ENCODE measurements at places on chromosomes 1 and 21.

DNA sequence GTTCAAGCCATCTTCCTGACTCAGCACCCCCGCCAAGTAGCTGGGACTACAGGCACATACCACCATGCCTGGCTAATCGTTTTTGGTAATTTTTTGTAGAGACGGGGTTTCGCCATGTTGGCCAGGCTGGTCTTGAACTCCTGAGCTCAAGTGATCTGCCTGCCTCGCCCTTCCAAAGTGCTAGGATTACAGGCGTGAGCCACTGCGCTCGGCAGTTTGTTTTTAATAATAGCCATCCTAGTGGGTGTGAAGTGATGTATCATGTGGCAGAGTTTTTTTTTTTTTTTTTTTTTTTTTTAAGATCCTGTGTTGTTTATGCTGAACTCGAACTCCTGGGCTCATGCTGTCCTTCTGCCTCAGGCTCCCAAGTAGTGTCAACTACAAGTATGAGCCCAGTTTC, 51.8 kb downstream of the SPEN start:
- DNase-seq: no peak

- DNase-seq: no peak
Measured at GRCh38 chr21:40684726-40685125, 162.2 kb downstream of the DSCAM start.

DNA sequence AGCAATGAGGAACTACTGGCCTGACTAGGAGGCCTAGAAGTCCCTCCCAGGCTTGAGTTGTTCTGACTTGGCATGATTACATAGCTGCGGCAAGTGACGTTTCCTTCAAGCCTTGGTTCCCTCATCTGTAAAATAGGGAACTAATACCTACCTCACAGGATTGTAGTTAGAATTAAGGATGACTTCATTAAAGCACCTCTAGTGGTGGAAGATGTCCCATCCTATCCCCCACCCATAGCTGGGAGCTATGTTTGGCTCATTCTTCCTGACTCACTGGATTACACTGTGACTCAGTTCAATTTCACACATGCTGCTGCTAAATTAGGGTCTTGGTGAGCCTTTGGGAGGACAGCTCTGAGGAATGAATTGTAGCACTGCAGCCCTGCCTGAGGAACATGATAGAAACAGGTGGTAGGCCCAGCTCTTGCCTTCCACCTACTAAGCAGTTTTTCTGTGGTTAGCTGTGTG, 6.0 kb upstream of the SHISA4 start:
- peak; percentile 85 for DNase-seq

DNA sequence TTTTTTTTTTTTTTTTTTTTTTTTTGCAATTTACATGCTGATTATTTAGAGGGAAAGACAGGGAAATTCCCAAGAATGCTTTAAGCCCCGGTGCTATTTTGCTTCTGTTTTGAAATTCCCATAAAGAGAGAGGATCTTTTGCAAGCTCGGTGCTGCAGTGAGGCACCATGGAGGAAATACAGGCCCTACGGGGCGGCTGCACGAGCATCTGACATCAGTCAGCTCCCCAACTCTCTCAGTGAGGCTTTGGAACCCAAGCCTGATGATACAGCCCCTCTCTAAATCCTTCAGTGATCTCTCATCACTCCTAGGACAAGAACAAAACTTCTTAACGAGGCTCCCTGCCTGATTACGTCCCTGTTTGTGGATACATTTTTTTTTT, 791 bp upstream of the CHI3L1 start:
- no peak for DNase-seq

- no peak for DNase-seq
Measured at GRCh38 chr1:39901464-39901713, 328 bp downstream of the MYCL start.

GRCh38 chr1:58927722-58928085, 143.9 kb upstream of the JUN start:
- DNase-seq: no peak

- no peak for DNase-seq
Measured at GRCh38 chr1:32486463-32487113, 21.7 kb downstream of the ZBTB8B start.
